Neural progenitor cell (in vitro differentiated cells): ENCODE measurements at places on chromosomes 11 and 22.

- DNase-seq: no peak
Observed at GRCh38 chr11:17003426-17003825, 10.8 kb downstream of the PLEKHA7 start.

DNA sequence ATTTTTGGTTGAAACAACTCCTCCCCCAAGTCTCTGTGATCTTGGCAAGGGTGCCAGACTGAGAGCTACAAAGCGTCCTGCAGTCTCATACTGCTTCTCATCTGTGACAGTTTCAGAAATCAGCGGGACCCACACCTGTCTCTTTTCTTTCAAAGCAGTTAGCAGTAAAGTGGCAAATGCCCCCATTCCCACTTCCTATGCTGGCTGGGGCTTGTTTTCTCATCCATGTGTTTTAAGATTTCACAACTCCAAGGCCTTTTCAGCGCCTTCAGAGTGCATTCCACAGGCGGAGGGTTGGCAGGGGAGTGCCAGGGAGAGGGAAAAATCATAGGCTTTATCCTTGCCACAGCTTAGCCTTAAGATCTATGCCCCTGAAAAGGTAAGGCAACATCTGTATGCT is 493.5 kb downstream of the OPCML start:
- DNase-seq: no peak

- DNase-seq: no peak
Observed at GRCh38 chr11:665704-666281, 28.7 kb downstream of the DRD4 start.

DNA sequence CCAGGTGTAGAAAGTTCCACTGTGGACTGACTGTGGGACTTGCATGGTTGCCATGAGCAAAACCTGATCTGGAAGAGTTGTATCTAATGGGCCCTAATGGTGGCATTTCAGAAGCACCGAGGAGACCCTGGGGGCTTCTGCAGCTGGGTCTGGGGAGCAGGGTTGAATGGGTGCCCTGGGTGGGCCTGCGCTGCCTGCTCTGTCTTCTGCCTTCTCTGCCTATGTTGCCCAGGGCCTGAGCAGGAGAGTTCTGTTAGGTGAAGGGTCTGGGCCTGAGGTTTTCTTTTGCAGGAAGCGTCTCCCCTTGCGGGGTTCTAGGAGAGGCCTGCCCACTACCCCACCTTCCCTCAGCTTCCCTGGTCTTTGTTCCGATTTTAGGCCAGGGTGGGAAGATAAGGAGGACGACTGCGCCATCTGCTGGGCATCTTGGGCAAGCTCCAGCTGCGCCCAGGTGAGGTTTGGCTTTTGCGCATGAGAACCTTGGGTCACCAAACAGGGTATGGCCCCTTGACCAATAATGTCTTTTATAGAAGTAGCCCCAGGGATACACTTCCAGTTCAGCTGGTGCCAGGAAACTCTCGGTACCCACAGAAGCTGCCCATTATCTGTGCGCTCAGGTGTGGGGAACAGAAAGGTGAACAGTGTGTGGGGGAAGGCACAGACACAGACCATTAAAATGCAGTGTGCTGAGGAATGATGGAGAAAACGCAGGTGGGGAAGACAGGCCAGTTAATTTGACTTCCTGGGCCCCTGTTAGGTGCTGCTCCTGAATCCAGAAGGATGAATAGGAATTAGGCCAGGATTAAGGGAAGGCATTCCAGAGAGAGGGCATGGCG is 23.2 kb downstream of the COMMD9 start:
- peak; percentile 84 for DNase-seq

DNA sequence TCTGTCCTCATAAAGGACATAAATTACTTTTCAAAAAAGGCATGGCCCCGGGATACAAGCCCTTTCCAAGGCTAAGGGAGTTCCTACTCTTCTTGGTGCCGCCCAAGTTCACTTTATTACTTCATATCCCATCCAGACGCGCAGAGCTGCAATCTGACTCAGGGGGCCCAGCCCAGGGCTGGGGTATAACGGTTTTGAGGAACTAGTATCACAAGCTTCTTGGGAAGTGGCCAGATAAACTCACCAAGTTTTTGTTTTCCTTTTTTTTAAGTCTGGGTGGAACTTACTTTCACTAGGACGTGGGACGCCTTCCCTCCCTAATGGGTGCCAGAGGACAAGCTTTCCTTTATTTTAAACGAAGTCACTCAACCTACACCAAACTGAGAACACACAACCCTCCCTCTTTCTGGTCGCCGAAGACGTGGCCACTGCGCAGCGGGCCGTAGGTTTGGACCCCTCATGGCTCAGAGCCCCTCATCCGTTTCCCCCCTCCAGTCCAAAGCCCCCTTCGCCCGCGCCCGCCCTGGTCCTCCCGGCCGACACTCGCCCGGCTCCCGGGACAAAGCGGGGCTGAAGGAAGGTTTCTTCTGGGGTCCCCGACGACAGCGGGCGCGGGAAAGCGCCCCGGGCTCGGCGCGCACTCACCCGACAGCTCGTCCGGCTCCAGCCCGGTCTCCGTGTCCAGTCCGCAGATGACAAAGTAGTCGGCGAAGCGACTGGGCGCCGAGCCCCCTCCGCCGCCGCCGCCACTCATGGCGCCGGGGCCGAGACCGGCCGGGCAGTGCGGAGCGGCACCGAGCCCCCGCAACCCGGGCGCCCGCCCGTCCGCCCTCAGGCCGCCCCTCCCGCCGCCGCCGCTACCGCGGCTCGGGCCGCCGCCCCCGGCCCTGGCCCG is 587 bp downstream of the DENND5A start:
- DNase-seq: peak; percentile 18

GRCh38 chr22:34160141-34160783 is 240.0 kb upstream of the LARGE1 start:
- DNase-seq: peak; percentile 62

GRCh38 chr11:2924821-2925675 is 4.2 kb downstream of the PHLDA2 start:
- no peak for DNase-seq

DNA sequence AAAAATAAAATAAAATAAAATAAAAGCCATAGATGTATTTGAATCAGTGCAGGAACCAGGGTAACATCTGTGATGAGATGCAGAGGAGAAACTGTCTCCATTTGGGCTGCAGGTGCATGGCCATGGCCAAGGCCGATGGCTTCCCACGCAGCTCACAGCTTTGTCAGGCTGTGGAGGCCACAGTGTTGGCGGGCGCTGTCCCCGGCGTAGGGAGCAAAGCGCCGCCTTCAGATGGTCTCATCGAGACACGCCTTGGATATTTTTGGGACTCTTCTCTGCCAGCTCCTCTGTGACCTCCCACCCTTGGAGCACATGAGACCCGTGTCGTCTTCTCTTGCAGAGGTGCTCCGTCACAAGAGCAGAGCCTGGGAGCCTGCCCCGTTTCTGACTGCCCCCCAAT is 38.6 kb downstream of the MUC6 start:
- no peak for DNase-seq

DNA sequence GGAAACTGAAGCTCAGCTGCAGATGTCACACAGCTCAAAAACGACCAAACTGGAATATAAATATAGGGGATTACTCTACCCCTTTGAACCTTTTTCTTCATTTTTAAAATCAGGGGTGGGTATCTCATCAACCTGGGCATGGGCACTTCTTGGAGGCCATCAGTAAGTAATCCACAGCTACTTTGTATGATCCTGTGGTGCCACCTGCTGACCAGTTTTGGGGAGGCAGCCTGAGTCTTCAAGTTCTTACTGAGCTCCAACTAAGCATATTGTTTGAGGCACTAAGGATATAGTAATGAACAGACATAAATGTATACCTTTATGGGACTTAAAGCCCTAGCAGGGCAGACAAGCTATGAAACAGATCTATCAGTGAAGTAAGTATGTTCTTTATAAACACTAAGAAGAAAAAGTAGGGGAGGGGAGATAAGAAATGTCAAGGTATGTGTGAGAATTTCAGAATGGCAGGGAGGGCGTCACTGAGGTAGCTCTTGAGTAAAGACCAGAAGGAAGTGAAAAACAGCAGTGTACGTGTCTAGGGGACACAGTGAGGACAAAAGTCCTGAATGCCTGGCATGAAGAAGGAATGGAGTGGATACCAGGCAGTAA is 18.4 kb downstream of the TUB start:
- peak; percentile 75 for DNase-seq

DNA sequence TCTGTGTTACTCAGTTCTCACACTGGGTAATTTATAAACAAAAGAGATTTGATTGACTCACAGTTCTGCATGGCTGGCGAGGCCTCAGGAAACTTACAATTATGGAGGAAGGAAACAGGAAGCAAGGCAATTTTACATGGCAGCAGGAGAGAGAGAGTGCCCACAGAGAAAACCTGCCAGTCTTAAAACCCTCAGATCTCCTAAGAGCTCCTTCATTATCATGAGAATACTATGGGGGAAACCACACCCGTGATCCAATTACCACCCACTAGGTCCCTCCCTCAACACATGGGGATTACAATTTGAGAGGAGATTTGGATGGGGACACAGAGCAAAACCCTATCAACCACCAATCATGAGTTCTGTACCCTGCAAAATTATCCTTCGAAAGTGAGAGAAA is 1180.8 kb downstream of the JRKL start:
- no peak for DNase-seq

DNA sequence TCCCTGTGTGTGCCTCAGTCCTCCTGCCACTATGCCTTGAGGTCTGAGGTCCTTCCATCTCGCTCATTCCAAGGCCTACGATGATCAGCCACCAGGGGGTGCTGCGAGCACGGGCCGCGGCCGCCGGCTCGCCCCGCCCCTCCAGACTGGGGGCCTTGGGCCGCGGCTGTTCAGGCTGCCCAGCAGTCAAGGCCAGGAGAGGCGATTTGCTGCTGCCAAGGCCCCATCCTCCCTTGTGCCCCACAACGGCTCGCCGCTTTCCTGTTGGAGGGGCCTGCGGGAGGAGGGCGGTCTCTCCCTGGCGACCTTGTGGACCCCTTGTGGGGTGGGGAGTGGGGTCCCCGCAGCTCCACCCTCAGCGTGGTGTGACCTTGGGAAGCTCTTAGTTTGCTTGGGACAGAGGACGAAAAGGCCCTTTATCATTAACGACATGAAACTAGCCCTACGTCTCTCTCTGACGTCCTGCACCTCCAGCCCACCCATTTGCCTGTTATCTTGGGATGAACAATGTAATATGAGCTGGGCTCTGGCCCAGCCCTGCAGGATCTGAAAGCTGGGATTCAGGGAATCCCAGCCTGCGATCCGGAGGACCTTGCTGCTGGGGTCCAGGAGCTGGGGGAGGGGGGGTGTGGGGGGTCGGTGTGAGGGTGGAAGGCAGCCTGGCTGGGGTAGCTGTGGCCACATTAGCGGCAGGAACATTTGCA is 5.3 kb upstream of the GALR3 start:
- DNase-seq: peak; percentile 88

- no peak for DNase-seq
Observed at GRCh38 chr11:110908401-110909105, 196.3 kb upstream of the ARHGAP20 start.

- no peak for DNase-seq
Observed at GRCh38 chr11:65045728-65046127, 4.7 kb downstream of the SAC3D1 start.

DNA sequence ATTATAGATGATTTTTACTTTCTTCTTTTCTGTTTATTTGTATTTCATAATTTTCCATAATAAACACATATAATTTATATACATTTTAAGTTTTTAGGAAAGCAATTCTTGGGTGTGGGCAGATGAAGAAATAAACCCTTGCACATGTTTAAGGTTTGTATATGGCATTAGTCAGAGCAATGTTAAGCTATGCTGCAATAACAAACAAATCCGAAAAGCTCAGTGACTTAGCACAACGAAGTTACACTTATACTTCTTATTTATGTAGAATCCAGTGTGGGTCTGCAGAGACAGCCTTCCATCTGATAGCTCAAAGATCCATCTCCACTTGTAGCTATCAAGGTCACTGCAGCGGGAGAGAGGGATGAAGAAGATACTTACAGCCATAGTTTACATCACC is 68.5 kb upstream of the BARX2 start:
- no peak for DNase-seq

DNA sequence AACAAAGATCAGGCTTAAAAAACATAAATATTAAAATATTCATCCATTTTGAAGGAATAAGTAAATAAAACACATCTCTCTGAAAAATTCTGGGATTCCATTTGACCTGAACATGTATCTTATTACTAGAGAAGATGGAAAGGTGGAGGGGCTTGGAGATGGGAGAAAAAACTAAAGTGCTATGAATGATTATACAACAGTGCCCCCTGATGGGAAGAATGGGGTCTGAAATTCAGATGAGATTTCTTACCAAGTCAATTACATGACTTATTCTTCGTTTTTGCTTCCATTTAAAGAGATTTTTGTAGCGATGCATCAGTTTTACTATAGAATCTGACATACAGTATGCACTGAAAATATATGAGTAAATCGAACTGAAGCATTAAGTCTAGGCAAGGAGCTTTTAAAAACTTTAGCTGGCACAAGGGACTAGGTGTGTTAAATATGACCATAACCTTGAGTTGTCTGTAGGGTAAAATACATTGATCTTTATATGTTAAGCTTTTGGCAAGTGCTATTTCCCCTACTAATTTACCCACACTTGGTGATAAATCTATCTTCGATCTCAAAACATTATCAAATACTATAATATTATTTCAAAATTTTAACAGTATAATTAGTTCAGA is 718.8 kb downstream of the CNTN5 start:
- peak; percentile 59 for DNase-seq

- DNase-seq: no peak
Observed at GRCh38 chr11:9703280-9703679, 39.4 kb downstream of the SWAP70 start.

GRCh38 chr11:117837791-117838190 is 13.2 kb upstream of the FXYD2 start:
- DNase-seq: no peak

DNA sequence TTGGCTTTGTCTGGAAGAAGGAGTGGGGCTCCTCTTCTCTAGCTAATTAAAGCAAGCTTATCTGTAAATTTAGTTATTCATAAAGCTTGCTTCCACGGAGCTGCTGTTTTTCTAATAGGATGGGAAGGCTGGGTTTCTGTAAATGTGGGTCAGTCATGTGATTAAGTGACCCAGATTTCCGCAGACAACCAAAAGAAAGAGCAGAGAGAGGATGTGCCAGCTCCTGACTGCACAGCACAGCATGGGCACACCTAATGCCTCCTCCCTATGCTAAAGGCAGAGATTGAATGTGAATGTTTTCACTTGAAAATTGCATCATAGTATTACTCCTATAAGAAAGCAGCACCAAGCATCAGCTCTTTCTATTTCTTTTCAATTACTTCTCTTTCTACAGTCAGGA is 160.2 kb downstream of the FAT3 start:
- no peak for DNase-seq

DNA sequence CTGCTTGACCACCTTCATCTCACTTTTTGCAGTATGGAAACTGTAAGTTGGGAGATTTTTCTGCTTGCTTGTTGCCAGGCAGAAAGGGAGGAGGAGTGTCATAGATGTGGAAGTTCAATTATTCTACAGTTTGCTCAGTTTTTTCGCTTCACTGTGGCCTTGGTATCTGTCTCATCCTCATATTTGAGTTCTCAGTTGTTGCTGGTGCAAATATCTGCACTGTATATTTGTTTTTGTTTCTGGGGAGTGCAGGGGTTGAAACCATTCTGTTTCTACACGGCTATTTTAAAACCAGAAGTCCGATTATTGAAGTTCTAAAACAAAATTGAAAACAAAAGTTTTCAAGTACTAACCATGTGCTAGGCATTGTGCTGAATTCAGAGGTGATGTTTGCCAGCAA is 153.4 kb downstream of the JRKL start:
- no peak for DNase-seq
